ENCODE measurements at places on chromosomes 1 and 21.

DNA sequence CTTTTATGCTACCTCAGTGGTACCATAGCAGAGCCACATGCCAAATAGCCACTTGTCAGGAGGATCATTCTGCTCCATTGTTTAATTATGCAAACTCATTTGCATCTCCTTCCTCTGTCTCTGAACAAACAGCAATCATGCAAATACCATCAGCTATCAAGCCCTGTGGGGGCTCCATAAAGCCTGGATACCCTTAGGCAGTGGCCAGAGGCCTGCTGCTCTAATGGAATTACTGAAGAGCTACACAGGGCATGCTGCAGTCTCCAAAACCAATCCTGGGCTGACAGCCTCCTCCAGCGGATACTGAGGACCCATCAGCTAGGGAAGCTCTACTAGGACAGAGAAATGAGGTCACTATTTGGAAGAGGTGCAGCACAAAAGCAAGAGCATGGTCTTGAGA lies 376.3 kb downstream of the KCNH1 start:
- DNase-seq: no peak

DNA sequence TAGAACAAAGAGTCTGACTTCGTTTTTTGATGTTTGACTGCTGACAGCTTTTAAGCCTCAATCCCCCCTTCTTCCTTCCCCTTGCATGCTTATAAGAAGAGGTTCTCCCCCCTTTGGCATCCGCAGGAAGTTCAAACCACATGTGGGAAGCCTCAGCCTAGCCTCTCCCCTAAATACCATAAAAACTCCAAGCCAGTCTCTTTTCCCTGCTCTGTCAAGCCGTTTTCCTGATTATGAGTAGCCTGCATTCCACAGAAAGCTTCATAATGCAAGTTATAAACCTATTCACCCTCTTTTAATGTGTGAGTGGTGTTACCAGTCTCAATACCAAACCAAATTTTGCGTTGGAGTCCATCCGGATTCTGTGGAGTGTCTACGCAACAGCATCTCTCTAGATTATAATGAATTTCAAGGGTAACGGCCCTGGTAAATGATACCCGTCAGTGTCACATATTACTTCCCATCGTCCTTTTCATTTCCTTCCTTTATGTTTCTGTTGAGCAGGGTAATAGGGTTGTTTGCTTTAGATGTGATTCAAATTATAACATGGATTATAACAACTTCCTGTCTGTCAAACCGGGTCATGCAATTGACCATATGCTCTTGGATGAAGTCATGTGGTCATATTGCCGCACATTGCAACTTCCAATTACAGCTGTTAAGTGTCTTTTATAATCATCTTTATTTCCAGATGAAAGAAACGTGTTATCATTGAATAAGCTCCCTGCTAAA lies 717.5 kb downstream of the RWDD3 start:
- no peak for DNase-seq

- no peak for DNase-seq
Measured at GRCh38 chr1:246567646-246568235, 1.5 kb downstream of the CNST start.

GRCh38 chr1:21620011-21620410 lies 49.1 kb downstream of the RAP1GAP start:
- no peak for DNase-seq

DNA sequence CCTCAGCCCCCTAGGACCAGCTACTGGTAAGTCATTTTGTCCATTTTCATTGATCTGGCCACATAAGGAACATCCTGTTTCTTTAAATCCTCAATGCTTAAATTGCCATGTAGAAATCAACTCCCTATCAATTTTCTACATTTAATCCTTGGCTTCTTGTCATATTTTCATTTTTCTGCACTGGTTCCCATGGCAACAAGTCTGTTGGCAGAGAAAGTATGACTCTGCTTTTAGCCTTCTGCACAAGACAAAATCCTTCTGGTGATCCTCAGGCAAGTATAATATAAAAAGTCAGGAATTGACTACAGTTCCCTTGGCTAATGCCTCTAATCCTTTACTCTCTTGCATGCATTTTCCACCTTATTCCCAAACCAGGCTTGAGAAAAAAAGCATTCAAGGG lies 65.0 kb downstream of the LRRC40 start:
- DNase-seq: peak; percentile 89

DNA sequence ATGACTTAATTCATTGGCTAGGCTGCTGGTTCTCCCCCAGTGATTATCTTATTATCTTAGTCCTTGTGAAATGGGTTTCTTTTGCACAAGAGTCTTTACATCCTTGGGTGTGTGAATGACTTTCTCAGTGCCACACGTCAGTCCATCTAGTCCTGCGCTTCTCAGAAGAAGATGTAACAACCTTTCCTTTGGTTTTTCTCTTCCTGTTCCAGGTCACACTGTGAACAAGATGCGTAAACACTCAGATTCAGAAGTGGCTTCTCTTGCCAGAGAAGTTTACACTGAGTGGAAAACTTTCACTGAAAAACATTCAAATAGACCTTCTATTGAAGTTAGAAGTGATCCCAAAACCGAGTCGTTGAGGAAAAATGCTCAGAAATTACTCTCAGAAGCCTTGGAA lies 35.0 kb downstream of the TCEANC2 start:
- DNase-seq: no peak

GRCh38 chr1:37699147-37699546 lies 6.8 kb downstream of the CDCA8 start:
- no peak for DNase-seq

- DNase-seq: no peak
Measured at GRCh38 chr1:222347627-222348026, 200.3 kb downstream of the HHIPL2 start.

- no peak for DNase-seq
Measured at GRCh38 chr1:39872698-39873097, 10.6 kb downstream of the TRIT1 start.

DNA sequence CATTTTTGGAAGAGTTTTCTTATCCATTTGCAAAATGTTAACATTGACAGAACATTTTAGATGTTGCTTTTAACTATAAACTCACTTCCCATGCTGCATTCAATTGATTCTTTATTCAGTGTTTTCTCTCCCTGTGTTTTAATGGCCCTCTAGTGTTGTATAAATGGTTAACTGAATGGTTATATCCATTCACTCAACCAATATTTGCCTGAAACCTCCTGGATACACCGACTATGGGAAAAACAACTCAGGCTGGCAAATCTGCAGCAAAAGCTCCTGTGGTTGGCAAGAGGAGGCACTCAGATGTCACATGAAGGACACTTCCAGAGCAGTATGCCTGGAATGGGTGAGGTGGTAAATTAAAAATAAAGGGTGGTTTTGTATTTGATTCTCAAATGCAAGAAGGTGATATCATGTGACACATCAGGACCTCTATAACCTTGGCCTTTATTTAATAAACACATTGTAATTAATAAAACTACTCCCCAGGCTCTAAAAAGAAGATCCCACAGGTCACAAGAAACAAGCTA lies 107.6 kb downstream of the BCAR3 start:
- no peak for DNase-seq

- no peak for DNase-seq
Measured at GRCh38 chr1:19923137-19923952, at the start of gene PLA2G2E. TSS of gene PLA2G2E (minus strand) at chr1:19923617. CDS start at chr1:19923559, 58 bp downstream.

DNA sequence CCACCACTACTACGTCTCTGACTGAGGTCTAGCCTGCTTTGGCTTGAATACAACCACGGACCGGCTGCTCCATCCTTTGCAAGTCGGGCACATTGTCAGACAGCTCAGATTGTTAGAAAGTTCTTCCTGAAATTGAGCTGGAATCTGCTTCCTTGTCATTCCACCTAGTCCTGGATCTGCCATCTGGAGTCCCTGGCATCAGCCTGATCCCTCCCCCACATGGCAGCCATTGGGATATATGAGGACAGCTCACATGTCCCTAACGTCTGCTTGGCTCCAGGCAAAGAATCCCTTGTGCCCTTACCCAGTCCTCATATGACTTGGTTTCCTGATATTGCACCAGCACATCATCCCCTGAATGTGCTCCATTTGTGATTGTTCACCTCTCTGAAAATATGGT lies 56.3 kb upstream of the SYT6 start:
- no peak for DNase-seq

GRCh38 chr1:62407398-62408009 lies 29.3 kb upstream of the USP1 start:
- no peak for DNase-seq

- DNase-seq: no peak
Measured at GRCh38 chr1:26706315-26706714, 10.5 kb downstream of the ARID1A start.

DNA sequence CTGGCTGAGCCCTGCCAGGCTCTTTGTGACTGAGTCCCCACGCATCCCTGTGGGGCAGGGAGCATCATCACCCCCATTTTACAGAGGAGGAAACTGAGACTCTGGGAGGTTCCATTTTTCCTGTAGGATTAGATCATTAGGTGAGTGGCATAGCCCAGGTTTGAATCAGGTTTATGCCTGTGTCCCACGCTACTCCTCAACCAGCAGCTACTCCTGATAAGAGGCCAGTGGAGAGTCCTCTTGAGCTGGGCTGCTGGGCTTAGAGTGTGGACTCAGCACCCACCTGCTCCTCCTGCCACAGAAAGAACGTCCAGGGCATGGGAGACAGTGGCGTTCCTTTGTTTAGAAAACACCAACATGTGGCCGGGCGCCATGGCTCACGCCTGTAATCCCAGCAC lies 30.7 kb downstream of the TNFRSF1B start:
- no peak for DNase-seq

DNA sequence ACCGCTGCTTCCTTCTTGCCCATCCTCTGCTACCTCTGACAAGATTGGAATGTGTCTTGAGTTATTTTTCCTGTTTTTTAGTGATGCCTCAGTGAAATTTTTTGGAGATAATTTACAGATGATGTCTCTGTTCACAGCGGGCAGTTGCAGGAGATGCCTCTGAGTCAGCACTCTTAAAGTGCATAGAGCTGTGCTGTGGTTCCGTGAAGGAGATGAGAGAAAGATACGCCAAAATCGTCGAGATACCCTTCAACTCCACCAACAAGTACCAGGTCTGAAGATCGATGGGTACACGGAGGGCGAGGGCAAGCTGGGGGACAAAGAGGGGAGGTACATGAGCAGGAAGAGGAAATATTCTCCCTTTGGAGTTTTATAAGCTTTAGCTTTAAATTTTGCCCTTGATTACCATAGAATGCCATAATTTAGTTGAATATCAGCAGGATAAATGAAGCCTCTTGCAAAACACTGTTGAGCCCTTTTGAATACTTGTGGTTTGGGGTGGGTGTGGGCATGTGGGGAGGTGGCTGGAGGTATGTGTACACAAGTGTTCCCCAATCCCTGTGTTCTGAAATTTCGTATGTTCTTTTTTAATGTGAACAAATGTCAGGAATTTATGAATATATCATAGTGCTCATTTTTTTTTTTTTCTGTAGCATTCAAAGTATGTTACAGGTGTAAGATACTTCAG lies 19.8 kb downstream of the ATP1A1 start:
- no peak for DNase-seq

- no peak for DNase-seq
Measured at GRCh38 chr1:37752583-37753471, 12.1 kb downstream of the EPHA10 start.

GRCh38 chr1:4034318-4034887 lies 134.3 kb upstream of the C1orf174 start:
- DNase-seq: no peak

DNA sequence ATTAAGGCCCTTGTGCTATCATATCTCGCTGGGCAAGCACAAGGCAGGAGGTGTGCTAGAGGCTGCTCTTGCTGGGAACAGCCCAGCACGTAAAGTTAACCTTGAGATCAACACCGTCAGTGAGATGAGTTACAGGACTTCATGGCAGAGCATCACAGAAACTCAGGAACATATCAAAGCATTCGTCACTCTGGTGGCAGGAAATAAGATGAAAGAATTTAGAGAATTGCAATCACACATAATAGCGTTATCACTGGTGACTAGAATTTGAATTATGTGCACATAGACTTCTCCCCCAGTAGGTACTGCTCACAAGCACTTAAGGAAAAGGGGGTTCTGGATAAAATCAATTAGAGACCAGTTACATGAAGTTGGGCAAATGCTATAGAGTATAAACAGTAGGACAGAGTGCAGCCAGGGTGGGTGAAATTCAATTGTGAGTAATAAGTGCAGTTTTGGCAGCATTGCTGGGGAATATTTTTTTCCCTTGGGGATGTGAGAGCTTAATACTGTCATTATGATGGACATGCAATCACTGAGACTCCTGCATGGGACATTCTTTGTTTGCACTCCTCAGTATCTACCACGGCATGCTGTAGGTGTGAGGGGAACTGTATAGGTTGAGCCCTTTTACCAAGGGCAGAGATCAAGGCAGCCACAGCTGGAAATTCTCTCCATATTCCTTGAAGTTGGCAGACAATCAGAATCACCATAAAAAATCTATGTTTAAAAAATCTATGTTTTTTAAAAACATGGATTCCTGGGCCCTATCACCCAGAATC lies 44.2 kb upstream of the ARHGAP29 start:
- no peak for DNase-seq

GRCh38 chr1:89822109-89822962 lies 1.5 kb downstream of the LRRC8D start:
- DNase-seq: no peak

- no peak for DNase-seq
Measured at GRCh38 chr1:15492596-15492995, 16.7 kb downstream of the CELA2B start.

Data from retinal pigment epithelial cell (primary cell).